ENCODE measurements at places on chromosomes 6 and 20.

- DNase-seq: no peak
Observed at GRCh38 chr6:93567164-93567563, 147.8 kb upstream of the EPHA7 start.

- no peak for DNase-seq
Observed at GRCh38 chr20:18267815-18268214, 20.5 kb upstream of the ZNF133 start.

DNA sequence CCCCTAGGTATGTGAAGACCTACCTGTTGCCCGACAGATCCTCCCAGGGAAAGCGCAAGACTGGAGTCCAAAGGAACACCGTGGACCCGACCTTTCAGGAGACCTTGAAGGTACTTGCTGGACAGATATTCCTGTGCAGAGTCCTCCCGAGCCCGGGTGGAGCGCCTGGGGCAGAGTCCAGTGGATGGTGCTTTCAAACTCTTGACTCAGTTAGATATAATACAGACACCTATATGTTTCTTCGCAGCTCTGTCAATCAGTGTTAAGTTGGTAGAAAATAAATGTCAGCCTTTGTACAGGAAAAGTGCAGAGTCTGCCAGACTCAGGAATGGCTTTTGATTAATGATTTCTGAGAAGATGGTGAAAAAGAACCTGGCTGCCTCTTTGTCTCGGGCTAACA is 67.2 kb downstream of the EZR start:
- no peak for DNase-seq

GRCh38 chr20:63107449-63108200 is 100.9 kb upstream of the BHLHE23 start:
- DNase-seq: no peak

GRCh38 chr20:43846516-43846905 is 68.1 kb upstream of the TOX2 start:
- no peak for DNase-seq

GRCh38 chr6:21046276-21046675 is 512.0 kb downstream of the CDKAL1 start:
- DNase-seq: no peak

- DNase-seq: no peak
Observed at GRCh38 chr20:37007898-37008649, 56.6 kb upstream of the SAMHD1 start.

GRCh38 chr6:52221302-52221701 is 23.0 kb downstream of the IL17F start:
- DNase-seq: no peak

DNA sequence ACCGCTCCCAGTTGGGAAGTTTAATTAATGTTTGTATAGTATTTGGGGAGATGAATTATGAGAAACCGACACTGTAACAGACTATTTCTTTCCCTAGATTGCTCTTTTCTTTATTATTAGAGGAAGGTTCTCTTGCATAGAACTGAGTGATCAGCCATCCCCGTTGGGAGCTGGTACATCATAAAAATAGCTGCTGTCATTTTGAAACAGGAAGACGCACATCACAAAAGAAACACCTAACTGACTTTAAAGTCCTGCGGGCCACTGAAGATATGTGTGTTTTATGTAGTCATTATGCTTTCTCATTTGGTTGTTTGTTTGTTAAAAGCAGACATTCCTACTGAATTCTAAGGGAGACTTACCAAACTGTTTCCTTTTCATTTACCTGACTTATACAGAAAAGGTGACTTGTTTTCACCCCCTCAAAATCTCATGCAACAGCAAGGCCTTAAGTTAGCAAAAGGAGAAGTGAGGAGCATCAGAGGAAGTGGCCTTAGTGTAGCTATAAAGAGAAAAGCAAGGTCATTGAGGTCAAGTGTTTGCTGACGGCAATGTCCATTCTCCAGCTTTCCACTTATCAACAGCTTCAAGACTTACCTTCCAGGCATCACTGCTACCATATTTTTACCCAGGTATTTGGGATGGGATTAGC is 91.0 kb downstream of the PKHD1 start:
- no peak for DNase-seq

DNA sequence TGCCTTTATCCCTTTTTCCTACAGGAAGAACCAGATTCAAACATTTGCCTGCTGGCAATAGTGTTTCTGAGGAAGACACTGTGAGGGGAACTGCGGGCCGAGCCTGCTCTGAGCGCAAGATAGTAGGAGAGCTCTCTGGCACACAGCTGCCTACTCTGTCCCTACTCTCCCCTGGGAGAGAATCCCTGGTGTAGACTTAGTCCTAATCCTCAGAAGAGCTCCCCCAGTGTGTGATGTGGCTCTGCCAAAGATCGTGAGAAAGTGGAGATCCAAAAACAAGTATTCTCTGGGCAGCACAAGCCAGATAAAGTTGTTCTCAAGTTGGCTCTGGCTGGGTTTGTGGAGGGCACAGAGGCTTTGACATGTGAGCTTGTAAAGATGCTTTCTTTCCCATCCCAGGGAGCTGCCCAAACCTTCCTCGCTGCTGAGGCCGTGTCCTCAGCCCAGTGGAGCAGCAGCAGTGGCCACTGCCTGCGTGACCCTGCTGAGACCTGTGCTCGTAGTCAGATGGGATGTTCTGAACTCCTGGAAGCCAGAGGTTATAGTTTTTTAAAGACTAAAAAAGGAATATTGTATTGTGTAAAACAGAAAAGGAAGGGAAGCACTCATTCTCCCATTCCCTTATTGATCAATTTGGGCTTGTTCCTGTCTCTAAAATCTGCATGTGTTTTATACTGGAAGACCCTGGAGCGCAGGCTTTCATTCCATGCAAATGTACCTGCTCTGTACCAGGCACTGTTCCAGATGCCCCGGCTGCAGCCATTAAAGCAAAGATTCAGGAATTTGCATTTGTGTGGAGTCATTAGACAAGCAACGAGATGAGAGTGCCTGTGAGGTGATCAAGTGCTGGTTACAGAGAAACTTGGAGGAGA is 30.7 kb downstream of the PNLDC1 start:
- DNase-seq: no peak

- DNase-seq: no peak
Observed at GRCh38 chr6:109782491-109782999, 91.4 kb downstream of the FIG4 start.

DNA sequence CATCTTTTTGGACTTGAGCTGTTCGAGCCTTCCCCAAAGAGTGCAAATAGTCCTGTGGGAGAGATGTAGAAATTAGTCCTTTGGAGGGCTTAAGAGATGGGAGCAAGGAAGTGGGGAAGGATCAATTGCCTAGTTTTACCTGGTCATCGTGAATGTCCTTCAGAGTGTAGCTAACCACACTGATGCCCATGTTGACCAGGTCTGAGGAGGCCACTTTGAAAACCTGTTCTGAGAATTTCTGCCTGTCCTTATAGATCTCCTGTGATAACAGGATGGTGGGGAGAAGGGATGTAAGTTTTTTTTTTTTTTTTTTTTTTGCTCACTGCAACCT is 2.0 kb downstream of the FLOT1 start:
- no peak for DNase-seq

DNA sequence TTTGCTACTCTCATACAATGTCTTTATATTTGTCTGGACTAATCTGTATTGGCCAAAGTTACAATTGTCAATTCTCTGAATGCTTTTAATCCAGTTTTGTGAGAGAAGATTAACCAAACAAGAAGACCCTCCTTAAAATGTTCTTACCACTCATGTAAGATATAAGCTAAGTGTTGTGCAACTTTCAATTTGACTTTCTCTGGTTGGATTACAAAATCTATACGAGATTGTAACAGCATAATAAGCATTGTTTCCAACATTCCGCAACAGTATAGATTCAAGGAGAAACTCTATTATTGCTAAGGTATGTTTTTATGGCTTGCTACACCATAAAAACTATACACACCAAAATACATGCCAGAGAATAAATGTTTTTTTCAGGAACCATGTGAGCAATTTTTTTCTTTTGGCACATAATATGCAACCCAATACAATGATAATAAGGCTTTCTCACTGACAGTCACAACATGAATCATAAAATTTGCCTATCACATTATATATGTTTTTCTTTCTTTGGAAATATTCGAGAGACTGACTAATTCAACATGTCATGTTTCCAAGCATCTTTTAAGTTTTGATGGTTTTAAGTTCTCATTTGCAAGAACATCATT is 12.2 kb upstream of the TRPC4AP start:
- DNase-seq: no peak

Data from stimulated activated CD4-positive, alpha-beta T cell treated with anti-CD3 and anti-CD28 coated beads, Interleukin-2, amount 100 ng/mL, for 4 hours (primary cell).